ENCODE measurements at places on chromosomes 5 and 9. TPM values are rescaled to one million over a fixed set of nuclear protein-coding genes. Genes with fewer than 3 reads are reported as not detected.

DNA sequence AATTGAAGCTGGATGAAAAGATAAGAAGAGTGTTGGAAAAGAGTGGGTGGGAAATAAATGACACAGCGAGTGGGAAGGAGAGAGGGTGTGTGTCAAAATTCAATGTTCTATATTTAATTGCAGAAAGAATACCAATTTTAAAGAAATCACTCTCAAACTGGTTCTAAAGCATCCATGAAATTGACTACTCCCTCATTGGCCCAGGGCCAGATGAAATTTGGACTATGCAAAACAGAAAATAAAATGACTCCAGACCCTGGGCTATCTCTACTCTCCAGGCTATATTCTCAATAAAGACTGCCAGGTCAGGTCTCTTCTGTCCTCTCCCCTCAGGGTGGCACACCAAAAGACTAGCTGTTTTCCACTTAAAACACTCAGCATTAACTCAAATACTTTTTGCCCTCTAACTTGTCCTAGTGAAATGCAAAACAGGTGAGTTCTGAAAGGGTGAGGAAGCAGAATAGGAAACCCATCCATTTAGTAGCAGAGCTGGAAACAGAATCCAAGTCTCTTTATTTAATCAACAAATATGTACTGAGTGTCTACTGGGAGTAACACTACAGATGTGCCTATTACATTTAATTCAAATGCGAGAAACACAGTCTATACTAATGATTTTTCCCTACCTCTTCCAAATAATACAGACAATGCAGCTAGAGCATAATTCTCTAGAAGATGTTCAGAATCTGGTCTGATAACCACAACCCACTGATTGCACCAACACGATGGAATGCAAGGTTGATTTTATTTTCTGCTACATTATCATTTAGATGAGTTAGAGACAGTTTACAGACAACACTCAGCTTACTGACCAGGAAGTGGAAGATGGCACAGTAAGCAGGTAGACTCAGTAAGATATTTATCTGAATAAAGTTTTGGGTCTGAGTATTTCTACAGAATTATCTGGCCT is 42.1 kb downstream of the EFCAB9 start:
- DNase-seq = no peak

GRCh38 chr9:70049672-70050271 is 6.1 kb downstream of the MAMDC2 start:
- no peak for DNase-seq

DNA sequence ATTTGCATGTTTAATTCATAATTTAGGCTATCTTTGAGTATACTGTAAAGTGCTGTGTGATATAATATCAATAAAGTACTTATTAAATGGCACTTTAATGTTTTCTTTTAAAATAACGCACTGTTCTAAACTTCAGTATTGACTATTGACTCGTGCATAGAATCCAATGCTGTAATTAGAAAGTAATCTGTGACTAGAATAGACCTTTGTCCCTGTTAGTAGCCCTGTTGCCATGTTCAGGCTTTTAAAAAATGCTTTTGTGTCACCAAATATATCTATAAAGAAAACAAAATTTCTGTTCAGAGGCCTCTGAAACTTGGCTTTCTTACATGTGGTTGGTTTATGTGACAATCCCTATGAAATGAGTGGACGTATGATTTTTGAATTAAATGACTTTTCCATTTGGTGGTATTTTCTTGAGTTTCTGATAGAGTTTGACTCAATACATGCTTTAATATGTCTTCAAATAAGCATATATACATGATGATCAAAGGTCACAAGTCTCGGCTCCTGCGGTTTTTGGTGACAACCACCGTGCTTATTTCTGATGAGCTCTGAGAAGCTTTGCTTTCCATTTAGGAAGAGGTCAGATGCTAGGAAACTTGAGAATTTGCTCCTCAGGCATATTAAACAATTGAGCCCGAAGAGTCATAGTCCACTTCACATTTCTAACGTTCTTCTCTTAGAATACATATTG is 174.7 kb downstream of the NR3C1 start:
- no peak for DNase-seq

DNA sequence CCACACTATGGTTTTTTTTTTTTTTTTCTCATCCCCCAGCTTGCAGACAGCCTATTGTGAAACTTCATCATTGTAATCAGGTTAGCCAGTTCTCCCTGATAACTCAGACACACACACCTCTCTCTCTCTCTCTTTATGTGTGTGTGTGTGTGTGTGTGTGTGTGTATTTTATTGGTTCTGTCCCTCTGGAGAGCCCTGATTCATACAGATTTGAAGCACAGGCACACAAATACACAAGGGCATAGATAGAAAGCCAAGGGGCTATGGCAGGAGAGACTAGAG is 20.6 kb upstream of the VCAN start:
- DNase-seq = no peak

- DNase-seq = no peak
Observed at GRCh38 chr5:155826611-155827507, 500.1 kb upstream of the SGCD start.

DNA sequence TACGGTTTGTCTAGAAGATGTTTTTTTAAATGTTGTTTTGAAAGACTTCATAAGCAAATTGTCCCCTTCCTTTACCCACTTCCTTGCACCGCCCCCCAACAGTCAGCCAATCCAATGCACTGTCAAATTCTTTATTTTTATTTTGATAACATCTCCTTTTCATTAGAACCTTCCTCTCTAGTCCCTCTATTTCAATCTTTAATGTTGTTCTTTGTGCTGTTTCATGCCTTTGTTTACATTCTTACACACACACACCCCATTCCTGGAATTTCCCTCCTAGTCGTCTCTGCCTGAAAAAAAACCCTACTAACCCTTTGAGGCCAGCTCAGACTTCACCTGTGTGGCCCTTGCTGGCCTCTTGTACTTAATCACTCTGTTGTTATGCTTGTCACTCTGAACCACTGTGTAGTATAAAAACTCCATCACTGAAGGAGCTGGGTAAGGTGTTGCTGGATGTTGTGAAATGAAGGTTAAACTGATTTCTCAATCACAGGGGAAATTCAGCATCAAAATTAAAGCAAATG is 133.4 kb downstream of the UGCG start:
- no peak for DNase-seq

GRCh38 chr5:89067362-89067761 is 184.4 kb upstream of the MEF2C start:
- no peak for DNase-seq

DNA sequence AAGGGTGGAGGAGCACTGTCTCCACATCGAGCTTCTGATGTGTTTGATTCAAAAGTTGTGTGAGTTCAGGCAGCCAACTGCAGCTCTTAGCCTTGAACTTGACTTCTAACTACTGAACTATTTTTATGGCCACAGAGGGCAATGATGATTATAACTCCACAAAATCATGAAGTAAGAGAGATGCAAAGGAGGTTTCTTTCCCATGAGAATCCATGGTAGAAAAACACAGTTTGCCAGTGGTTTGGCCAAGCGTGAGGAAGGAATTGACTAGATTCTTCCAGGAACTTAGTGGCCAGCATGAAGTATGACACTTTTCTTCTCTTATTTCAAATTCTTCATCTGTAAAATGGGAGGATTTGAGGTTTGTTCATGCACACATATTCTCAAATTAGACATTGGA is 43.2 kb downstream of the PAPPA start:
- no peak for DNase-seq

- no peak for DNase-seq
Observed at GRCh38 chr9:34652602-34653000, 616 bp downstream of the IL11RA start.

DNA sequence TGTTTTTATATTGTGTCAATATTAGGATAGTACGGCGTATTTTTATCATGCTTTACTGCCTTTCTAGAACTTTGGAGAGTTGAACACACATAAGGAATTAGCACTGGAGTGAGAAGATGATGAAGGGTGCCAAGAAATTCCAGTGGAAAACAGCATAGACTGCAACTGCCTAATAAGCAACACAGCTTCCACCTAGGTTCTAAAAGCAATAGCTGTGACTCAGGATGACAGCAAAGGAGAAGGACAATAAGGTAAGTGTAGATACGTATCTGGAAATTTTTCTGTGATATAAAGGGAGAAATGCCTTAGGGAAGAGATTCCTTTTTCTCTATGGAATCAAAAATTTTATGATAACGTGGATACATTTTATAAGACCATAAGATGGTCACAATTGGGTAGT is 7.4 kb downstream of the PTPRD start:
- DNase-seq = no peak

DNA sequence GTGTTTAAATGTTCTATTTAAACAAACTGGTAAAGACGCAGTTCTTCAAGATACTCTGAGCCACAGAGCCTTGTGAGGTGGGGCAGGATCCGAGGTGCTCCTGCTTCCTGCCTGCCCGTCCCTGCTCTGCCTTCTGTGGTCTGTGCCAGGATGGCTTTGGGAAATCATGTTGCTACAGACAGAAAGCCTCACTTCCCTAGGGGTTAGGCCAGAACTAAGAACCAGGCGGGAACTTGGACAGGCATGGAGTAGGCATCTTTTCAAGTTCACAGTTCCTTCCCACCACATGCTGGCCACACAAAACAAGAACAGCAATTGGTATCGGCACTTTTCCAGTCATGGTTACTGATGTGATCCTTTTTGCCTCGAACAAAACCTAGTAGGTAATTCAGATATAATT is 67.7 kb upstream of the SPOCK1 start:
- DNase-seq = no peak

GRCh38 chr5:117568126-117568525 is 993.5 kb upstream of the SEMA6A start:
- no peak for DNase-seq

- no peak for DNase-seq
Observed at GRCh38 chr9:126125577-126125976, 201.1 kb upstream of the MVB12B start.

DNA sequence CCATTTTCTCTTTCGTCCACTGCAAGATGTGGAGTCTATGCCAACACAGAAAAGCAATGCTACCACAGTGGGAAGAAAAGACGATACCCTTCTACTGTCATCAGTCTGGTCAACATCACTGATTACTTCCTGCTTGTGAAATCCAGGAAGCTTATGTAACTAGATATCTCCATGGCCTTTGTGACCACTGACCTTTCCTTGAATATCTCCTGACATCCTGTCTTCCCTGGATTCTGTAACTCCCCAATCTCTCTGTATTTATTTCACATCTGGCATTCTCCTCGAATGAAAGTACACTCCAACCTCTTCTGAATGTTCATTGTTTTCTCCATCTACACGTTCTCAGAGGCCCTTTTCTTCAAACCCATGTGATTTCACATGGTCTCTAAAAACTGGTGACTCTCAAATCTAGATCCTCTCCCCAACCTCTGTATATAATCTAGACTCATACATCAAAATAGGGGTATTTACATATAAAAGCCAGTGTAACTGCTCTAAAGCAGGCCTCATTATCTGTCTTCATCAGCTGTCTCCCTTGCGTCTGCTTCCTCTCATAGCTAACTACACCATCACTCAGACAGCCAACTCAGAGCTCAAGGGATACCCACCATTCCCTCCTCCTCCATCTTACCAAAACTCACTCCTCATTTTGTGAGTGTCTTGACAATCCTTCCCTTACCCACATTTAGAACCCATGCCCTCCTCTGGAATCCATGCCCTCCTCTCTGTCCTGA is 156.8 kb downstream of the SEMA5A start:
- no peak for DNase-seq

GRCh38 chr9:33498387-33498786 is 24.7 kb upstream of the NOL6 start:
- DNase-seq = no peak

DNA sequence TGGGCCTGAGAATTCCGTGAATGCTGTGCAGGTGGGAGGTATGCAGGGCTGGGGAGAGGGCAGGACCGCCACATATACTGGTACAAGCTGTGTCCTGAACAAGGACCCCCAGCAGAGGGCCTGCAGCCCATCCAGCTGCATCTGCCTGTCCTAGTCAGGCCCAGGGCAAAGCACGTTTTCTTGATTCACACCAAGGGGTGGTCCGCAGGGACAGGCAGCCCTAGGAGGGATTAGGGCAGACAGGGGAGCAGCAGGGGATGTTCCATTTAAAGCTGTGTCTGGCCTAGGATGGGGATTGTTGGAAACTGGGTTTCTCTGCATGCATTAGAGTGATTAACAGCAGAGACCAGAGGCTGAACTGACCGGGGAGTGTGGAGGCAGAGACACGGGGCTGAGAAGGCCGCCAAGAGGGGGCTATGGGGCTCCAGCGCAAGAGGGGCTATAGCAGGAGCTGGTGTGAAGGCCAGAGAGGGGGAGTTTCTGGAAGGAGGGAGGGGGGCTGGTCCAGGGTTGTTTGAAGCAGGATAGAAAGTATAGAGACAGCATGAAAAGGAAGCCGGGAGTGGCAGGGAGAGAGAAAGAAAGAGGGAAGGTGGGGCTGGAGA is 2.7 kb downstream of the GRM6 start:
- no peak for DNase-seq

- DNase-seq = no peak
Observed at GRCh38 chr5:84725946-84726570, 341.4 kb upstream of the EDIL3 start.

GRCh38 chr9:96044401-96044800 is 168.9 kb downstream of the ERCC6L2 start:
- DNase-seq = no peak

- no peak for DNase-seq
Observed at GRCh38 chr5:32100230-32100629, 73.9 kb downstream of the GOLPH3 start.

GRCh38 chr5:50740832-50741231 is 74.4 kb downstream of the PARP8 start:
- DNase-seq = no peak

GRCh38 chr5:81761270-81761669 is 10.4 kb upstream of the SSBP2 start:
- no peak for DNase-seq

GRCh38 chr5:873328-873727 is 19.3 kb downstream of the BRD9 start:
- DNase-seq = no peak

GRCh38 chr5:97119007-97119390 is 23.4 kb downstream of the LIX1 start:
- no peak for DNase-seq

GRCh38 chr5:103033696-103034095 is 86.2 kb downstream of the GIN1 start:
- DNase-seq = peak; percentile 58

- no peak for DNase-seq
Observed at GRCh38 chr5:100551183-100551582, 16.0 kb downstream of the FAM174A start.

DNA sequence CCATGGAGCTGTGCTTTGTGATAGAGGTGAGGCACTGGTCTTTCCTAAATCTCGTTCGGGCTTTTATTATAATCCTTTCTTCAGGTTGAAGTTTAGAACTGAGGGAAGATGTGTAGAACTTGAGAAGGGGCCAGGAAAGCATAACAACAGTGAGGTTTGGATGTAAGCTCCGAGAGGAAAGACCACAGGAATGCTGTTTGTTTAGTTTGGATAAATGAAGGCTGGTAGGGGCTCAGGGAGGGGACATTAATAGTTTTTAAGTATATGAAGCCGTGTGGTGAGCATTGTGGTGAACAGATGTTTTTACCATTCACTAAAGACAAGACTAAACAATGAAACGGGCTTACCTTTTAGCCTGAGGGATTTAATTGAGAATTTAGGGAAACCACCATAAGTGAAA is 130.8 kb downstream of the ARHGAP26 start:
- DNase-seq = peak; percentile 41

GRCh38 chr9:90201766-90202165 is 440.9 kb downstream of the DIRAS2 start:
- DNase-seq = no peak

The GABBR2 gene
- not detected for polyA plus RNA-seq

The HCN1 gene
- polyA plus RNA-seq = not detected

The SPINK4 gene
- polyA plus RNA-seq = not detected

The GTF3C4 gene
- polyA plus RNA-seq = 3.7 TPM

The PCDHGA2 gene
- polyA plus RNA-seq = 0.73 TPM

All from kidney (tissue), 22 donors.